Omental fat pad (tissue), 4 donors: ENCODE measurements at places on chromosomes 12 and 14. TPM values are rescaled to one million over a fixed set of nuclear protein-coding genes. Genes with fewer than 3 reads are reported as not detected.

DNA sequence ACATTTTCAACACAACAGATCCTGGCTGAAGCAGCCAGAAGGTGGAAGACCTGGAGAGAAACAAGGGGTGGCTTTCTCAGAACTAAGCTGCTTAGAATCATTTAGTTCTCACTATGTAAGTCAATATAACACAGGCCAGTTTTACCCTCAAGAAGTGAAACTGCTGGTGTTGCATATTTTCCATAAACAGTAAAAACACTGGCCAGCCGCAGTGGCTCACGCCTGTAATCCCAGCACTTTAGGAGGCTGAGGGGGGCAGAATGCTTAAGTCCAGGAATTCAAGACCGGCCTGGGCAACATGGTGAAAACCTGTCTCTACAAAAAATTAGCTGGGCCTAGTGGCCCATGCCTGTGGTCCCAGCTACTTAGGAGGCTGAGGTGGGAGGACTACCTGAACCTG is 11.6 kb downstream of the STX2 start:
- no peak for DNase-seq

GRCh38 chr14:32074887-32075572 is 2.1 kb upstream of the ARHGAP5 start:
- no peak for DNase-seq

- no peak for DNase-seq
These were observed 8.8 kb upstream of the CLECL1 start for GRCh38 chr12:9741726-9742125.

The HOXC13 gene
- total RNA-seq, result not detected

- DNase-seq, result no peak
These were observed 1.5 kb downstream of the COL2A1 start for GRCh38 chr12:48002773-48003218.

DNA sequence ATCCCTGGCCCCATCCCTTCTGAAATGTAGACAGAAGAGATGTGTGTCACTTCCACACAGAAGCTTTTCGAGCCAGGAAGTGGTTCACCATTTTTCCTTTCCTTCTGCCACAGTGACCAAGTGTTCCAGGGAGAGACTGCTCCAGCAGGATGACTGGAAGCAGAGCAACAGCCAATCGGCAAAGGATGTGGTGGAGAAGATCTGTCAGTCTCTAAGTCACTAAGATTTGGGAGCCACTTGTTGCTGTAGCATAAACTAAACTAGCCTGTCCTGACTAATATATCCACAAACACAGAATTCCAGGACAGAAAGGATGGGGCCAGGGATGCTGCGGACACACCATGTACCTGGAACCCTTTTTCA is 42.9 kb downstream of the DUSP6 start:
- no peak for DNase-seq

DNA sequence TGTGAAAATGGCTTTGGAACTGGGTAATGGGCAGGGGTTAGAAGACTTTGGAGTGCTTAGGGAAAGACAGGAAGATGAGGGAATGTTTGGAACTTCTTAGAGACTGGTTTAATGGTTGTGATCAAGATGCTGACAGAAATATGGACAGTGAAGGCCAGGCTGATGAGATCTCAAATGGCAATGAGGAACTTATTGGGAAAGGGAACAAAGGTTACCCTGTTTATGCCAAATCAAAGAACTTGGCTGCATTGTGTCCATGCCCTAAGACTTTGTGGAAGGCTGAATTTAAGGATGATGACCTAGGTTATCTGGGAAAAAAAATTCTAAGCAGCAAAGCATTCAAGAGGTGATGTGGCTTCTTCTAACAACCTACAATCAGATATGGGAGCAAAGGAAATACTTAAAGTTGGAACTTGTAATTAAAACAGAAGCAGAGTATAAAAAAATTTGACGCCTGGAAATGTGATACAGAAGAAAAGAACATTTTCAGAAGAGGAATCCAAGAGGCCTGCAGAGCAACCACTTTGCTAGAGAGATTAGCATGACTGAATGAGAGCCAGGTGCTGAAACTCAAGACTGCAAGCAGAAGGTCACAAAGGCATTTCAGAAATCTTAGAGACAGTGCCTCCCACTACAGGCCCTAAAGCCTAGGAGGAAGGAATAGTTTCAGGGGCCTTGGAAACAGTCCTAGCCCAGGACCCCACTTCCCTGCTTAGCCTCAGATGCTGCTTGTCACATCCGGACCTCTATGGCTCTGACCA is 65.6 kb upstream of the FLRT2 start:
- no peak for DNase-seq

- DNase-seq, result no peak
These were observed 27.3 kb downstream of the PPM1A start for GRCh38 chr14:60276347-60276746.

The NTN4 gene
- 12.2 TPM for total RNA-seq

DNA sequence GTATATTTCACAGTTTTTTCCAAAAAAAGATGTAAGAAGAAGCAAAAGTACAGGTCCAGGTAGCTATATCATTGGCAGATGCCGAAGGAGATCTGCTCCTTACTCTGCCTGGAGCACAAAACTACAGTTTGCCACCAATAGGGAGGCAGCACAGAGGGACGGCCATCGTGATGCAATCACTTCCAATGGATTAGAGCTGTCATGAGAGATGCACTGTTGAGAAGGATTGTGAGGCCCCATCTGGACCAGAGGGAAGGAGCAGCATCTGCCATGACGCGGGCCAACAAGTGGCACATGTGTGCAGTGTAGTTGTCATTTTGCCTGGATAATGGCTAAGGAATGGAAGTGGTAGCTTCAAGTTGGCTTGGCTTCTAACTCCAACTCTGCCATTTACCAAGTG is 318.8 kb upstream of the FKBP4 start:
- DNase-seq, result no peak

The IL23A gene
- total RNA-seq, result not detected

DNA sequence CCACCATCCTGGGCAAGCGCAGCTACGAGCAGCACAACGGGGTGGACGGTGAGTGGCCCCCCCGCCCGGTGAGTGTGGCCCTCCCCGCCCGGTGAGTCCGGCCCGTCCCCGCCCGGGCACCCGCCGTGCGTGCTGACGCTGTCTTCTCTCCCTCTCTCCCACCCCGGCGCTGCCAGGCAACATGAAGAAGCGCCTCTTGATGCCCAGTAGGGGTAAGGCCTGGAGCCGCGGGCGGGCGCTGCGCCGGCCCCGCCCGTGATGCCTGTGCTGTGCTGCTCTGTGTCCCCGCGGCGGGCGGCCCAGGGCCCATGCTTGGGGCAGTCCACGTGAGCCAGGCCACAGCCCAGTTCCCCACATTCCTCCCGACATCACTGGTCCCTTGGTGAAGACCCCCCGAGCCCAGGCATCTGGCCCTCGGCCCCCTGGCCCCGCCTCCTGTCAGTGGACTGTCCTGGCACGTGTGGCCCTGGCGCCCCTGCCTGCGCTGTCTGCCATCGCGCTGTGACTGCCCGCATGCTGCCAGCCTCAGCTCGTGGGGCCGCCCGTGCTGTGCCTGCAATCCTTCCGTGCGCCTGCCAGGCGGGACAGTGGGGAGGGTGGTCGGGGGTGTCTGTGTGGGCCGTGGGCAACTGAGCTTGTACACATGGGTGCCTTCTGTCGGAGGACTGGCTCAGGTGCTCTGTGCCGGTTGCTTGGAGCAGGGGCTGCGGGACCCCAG is 7.9 kb upstream of the CRIP2 start:
- DNase-seq, result no peak

GRCh38 chr12:109797905-109798669 is 35.1 kb downstream of the TRPV4 start:
- DNase-seq, result no peak

GRCh38 chr12:9651265-9651729 is 18.2 kb upstream of the CLEC2D start:
- no peak for DNase-seq

DNA sequence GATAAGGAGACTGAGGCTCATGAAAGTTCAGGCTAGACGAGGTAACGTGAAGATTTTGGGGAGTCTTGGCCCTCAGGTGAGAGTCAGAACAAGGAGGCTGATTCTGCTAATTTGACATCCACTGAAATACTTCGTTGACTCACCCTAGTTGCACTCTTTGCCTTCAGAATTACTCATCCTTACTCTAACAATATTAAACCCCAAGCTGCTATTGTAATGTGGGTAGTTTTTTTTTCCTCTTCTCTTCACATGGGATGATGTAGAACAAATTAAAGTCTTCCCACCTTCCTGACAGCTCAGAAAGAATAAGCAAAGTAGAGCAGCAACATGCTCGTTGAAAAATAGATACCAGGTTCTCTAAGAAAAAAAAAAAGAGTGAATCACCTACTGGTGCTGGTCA is 22.0 kb upstream of the SRRM4 start:
- no peak for DNase-seq

DNA sequence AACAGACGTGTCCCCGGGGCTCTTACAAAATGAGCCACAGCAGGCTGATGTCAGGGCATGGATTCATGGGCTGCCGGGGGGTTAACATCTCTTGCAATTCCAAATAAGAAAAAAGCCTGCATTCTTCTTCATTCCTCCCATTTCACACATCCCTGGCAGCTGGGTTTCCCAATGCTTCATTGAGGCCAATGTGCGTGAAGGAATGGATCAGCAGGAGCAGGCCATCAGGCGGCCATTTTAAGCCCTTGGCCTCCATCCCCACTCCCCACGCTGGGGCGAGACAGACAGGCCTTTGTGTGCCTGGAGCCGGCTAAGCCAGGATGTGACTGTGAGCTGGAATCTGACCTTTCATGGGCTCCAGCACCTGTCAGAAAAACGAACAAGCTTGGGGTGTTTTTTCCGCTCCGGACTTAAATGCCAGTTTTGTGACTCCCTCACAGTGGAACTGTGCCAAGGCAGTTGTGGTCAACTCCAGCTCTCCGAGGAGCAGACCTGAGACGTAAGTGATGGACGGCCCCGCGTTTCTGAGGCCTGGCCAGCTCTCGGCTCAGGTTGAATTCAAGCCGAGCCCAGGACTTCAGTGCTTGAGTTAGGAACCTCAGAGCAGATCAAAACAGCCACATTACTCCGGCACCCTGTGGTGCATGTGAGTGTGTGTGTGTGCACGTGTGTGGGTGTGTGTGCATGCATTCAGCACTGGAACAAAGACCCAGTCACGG is 133.1 kb downstream of the TMEM30B start:
- no peak for DNase-seq

- no peak for DNase-seq
These were observed 392.3 kb upstream of the TMPO start for GRCh38 chr12:98123021-98123461.

The CHFR gene
- total RNA-seq, result 59.9 TPM

The GUCY2C gene
- not detected for total RNA-seq

The TBC1D30 gene
- total RNA-seq, result 6.2 TPM

The TAS2R50 gene
- 4.3 TPM for total RNA-seq

DNA sequence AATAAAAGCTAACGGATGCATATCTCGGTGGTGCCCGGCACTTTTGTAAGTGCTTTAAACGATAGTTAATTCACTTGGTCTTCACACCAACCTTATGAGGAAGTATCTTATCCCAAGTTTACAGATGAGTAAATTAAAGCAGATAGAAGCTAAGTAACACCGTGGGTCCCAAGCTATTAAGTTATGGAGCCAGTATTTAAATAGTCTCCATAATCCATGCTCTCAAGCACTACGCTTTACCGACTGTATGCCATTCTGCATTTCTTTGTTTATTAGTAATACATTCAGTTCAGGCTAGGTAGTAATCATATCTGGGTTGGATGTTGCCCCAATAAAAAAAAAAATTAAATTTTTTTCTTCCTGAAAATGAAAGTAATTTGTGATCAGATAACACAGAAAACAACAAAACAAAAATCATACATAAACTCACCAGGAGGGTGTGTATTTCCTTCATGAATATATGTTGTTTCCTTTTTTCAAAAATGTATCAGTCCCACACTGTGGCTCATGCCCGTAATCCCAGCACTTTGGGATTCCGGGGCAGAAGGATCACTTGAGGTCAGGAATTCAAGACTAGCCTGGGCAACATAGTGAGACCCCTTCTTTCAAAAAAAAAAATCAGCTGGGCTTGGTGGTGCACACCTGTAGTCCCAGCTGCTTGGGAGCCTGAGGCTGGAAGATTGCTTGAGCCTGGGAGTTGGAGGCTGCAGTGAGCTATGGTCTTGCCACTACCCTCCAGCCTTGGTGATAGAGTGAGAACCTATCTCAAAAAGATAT is 1.4 kb upstream of the M6PR start:
- no peak for DNase-seq

DNA sequence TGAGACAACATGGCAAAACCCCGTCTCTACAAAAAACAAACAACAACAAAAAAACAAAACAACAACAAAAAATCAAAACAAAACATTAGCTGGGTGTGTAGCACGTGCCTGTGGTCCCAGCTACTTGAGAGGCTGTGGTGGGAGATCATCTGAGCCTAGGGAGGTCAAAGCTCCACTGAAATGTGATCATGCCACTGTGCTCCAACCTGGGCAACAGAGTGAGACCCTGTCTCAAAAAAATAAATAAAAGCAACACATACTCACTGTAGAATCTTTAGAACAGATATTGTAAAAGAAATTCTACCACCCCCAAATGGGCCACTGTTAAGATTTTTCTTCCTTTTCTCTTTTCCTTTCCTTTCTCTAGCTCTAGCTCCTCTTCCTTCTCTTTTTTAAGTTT is 26.3 kb downstream of the SLC38A1 start:
- no peak for DNase-seq

DNA sequence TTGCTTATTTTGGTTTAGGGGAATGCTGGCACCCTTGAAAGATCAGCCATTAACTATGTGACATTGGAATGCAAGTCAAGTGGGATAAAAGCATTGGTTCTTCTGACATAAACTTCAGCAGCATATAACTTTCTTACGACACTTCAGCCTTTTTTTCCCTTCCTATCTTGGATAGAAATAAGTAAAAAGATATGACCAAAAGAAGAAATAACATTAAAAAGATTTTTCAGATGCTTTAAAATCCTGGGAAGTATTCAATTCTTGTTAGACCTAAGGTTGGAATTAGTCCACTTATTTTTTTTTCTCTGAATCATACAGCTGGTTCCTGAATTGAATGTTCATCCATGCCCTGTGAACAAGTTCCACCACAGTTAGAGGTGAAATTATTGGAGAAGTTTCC is 85.6 kb upstream of the TSPAN8 start:
- DNase-seq, result no peak

GRCh38 chr12:188910-189621 is 24.9 kb downstream of the SLC6A12 start:
- DNase-seq, result no peak

DNA sequence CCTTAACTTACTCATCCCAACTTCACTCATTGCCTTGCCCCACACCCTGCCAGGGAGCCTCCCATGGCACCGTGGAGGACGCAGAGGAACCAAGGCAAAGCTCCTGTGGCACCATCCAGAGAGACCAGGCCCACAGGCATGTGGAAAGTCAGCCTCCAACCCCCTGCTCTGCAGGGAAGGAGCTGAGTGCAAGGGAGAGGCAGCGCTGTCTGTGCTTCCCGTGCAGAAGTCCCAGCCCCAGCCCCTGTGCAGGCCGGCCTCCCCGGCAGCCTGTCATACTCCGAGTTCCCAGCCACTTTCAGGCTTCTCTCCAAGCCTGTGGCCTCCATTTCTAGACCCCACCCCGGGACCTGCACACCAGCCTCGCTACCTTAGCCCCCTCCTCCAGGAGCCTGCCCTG is 106.4 kb downstream of the SINHCAF start:
- DNase-seq, result no peak

- no peak for DNase-seq
These were observed 280.4 kb downstream of the GALC start for GRCh38 chr14:87712396-87713090.
